Urothelium cell line (cell line): ENCODE measurements at places on chromosomes 13 and 19.

- DNase-seq = peak; percentile 25
Measured at GRCh38 chr13:85799097-85799582, at the start of gene SLITRK6. Gene SLITRK6, minus strand, starts transcription at chr13:85799419. Its CDS starts 2,911 bp downstream, at chr13:85796508.

GRCh38 chr19:50276370-50277063, 52.7 kb downstream of the KCNC3 start:
- DNase-seq = no peak

DNA sequence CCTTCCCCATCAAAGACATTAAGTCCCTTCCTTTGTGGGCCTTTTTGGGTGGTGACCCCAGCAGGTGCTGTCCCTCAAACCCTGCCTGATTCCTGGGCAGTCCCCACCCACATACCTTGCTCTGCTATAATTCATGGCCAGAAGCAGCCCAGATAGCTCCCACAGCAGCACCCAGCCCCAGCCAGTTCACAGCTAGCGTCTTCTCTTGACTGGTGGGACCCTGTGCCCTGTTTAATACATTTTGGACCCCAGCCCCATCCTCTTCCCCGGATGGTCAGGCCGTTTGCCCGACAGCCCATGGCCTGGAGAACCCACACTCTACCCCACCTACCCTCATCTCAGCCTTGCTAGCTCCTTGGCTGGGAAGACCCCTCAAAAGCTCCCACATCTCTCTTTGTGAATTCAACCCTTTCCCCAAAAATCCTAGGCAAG, 2.1 kb downstream of the CCDC106 start:
- DNase-seq = no peak

GRCh38 chr19:23283925-23284324, 33.7 kb upstream of the ZNF724 start:
- no peak for DNase-seq

DNA sequence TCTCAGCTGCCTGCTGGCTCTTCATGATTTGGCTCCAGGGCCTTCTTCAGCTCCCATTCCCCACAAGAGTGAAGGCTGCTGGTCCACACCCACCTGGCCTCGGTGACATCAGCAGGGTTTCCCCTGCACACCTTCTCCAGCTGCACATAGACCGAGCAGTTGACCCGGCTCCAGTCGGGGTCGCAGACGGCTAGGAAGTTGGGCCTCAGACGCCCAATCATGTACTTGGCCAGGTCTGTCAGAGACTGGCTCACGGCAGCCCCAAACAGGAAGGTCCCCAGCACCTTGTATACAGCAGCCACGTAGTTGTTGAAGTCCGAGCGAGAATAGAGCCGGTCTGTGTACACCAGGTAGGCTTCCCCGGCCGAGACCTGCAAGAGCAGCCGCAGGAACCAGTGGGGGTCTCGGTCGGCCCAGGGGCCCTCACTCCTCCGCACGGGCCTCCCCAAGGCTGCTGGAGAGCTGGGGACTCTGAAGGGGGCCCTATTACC, 3.8 kb downstream of the PLPP2 start:
- DNase-seq = no peak

DNA sequence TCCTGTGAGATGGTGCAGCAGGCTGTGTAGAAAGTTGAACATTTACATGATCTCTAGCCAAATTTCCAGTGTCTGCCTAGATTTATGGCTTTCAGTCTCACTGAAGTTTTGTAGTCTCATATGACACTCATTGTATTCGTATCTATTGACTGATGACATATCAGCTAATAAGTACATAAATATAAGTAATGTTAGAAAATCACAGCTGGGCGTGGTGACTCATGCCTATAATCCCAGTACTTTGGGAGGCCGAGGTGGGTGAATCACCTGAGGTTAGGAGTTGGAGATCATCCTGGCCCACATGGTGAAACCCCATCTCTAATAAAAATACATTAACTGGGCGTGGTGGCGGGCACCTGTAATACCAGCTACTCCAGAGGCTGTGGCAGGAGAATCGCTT, 54.7 kb upstream of the HTR2A start:
- peak; percentile 16 for DNase-seq

GRCh38 chr19:55066107-55066709, 3.3 kb upstream of the RDH13 start:
- DNase-seq = no peak

DNA sequence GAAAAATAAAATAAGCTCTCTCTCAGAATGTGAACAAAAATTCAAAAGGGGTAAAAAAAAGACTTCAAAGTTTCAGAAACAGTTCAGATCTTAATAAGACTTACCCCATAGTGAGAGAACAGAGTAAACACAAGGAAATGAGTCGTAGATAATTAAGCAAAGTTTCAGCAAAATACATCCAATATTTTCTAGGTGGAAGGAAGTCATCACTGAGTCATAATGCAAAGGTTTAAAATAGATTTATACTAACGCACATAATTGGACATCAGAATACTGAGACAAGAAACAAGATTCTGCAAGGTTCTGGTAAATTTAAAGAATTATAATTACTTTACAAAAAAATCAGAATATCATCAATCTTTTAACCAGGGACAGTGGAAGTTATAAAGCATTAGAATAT, 1370.7 kb upstream of the ATXN8OS start:
- no peak for DNase-seq

- DNase-seq = no peak
Measured at GRCh38 chr13:43805681-43806128, 18.9 kb upstream of the ENOX1 start.
